ENCODE measurements at places on chromosomes 11 and 22.

DNA sequence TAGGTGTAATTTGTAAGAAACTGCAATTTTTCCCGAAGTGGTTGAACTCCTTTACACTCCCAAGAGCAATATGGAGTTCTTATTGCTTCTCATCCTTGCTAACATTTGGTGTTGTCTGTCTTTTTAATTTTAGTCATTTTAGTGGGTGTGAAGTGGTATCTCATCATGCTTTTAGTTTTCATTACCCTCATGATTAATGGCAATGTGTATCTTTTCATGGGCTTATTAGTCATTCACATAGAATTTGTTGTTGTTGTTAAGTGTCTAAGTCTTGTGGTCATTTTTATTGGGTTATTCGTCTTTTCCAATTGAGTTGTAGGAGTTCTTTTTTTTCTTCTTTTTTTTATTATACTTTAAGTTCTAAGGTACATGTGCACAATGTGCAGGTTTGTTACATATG lies 238.3 kb upstream of the SESN3 start:
- DNase-seq, result no peak

- DNase-seq, result no peak
Observed at GRCh38 chr11:117443266-117444186, 115.9 kb downstream of the CEP164 start.

DNA sequence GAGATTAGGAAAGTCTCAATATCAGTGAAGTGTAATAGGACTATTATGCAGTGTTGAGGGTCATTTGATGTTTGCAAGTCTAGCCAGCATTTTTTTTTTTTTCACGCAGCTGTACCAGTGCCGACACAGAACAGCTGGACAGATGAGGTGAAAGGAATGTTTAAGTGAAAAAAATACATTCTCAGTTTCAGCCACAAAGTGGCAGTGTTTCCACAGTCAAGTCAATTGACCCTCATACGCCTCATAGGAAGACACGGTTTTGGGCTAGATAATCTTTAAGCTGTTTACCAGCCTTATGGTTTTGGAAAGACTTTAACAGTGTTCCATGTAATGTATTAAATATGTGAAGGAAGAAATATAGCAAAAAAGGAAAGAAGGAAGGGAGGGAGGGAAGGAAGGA lies 349.9 kb upstream of the ANO3 start:
- DNase-seq, result no peak

DNA sequence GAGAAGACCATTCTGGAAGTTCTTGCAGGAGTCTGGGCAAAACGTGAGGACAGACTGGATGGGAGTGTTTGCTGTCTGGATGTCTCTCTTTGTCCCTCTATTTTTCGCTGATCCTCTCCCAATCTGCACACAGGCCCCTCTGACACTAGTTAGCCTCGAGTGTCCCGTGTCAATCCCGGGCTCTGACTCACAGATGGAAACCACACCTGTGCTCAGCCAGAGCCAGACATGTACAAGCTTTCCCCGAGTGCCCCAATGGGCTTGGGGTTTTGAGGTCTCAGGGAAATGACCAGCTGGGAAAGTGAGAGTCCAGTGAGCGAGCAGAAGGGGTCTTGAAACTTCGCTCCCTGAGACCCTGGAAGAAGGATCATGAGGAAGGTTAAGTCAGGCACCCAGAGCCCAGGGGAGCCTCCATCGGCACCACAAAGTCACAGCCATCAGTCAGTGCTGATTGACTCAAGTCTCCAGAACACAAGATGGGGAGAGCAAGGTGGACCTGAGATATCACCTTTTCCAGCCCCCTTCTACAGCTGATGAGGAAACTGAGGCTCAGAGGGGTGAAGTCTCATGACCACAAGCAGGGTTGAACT lies 13.9 kb downstream of the APOL2 start:
- DNase-seq, result no peak
